ENCODE measurements at places on chromosomes 1 and 21. TPM values are rescaled to one million over a fixed set of nuclear protein-coding genes. Genes with fewer than 3 reads are reported as not detected.

DNA sequence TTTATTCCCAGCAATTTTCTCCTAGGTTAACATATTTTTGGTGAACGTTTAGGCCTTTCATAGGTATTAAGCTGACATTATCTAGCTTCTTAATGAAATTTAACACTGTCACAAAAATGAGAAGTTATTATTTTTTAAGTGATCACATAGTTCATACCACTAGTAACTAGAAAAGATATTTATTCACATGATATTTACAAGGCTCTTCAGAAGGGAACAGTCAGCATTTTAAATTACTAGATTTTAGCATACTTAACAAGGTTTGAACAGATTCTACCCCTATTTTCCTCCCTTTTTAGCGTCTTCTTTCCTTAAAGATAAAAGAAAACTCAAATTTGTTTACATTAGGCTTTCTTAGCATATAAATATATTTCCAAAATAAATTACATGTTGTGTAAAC is 65.5 kb upstream of the B3GALT2 start:
- no peak for DNase-seq

GRCh38 chr21:46355161-46356004 is 31.4 kb downstream of the PCNT start:
- no peak for DNase-seq

GRCh38 chr1:50265790-50266314 is 157.1 kb downstream of the ELAVL4 start:
- DNase-seq = no peak

DNA sequence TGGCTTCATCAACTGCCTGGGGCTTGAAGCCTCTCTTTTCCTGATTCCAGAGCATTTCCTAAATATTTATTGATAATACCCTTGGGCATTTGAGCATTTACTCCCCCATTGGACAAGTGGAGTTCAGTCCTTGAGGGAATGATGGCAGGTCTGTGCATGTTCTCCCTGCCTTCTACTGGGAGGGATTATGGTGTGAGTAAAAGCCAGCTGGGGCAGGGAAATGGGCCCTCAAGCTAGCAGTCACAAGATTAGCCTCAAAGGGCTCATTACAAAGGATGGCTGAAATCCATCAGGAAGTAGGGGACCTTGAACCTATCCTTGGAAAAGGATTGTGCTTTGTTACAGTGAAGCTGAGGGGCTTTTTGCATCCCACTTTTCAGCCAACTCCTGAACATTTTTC is 24.2 kb upstream of the OSBPL9 start:
- no peak for DNase-seq

DNA sequence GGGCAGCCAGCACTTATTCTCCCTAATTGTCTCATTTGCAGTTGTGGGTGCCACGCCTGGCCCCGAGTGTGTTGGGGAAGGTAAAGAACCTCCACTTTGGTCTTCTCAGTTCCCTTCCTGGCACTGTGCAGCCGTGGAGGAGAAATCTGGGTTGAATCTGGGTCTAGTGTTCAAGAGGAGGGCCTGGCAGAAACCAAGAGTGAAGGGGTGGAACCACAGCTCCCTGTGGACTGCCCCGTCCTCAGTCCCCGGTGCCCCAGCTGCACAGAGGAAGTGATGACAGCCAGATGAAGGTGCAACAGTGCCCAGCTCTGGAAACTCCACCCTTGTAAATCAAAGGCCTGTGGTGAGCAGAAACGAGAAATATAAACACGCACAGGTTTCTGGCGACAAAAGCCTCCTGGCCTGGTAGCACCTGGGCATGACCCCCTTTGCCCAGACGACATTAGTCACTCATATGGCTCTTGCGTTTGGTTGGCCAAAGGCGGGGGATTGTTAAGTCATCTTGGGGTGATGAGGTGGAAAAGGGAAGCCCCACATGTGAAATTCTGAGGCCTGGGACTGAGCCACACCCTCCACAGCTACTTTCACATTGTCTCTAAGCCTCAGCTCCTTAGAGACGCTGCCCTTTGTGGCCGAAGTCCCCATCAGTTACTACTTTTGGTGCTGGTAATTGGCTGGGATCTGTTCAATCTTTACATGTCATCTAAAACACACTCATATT is 4.2 kb upstream of the ECE1 start:
- no peak for DNase-seq

- no peak for DNase-seq
Observed at GRCh38 chr1:99503276-99503747, 142.6 kb upstream of the PALMD start.

DNA sequence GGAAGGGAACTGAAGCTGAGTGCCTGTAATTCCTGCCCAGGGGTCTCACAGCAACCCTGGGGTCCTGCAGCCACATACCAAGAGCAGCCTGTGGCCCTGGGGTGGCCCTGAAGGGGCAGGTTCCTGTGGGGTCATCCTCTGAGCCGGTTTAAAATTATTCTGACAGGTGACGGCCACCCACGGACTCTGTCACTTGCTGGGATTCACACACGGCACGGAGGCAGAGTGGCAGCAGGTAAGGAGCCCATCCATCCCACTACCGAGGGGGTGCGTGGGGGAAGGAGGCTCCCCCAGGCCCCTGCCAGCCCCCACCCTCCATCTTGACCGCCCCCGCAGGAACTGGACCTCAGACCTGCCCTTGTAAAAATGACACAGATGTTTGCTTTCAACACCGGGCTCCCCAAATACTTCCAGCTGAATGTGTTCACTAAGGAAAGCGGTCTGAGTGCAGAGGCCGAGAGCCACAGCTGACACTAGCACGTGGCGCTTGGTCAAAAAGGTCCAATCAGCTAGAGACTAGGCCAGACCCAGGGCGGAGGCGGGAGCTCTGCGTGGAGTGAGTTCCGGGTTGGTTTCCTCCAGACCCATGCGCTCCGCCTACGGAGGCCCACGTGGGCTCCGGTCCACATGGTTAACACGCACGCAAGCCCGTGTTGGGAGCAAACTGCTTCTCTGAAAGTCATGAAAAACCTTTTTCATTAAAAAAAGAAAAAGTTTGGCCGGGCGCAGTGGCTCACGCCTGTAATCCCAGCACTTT is 10.0 kb downstream of the YBEY start:
- DNase-seq = no peak

DNA sequence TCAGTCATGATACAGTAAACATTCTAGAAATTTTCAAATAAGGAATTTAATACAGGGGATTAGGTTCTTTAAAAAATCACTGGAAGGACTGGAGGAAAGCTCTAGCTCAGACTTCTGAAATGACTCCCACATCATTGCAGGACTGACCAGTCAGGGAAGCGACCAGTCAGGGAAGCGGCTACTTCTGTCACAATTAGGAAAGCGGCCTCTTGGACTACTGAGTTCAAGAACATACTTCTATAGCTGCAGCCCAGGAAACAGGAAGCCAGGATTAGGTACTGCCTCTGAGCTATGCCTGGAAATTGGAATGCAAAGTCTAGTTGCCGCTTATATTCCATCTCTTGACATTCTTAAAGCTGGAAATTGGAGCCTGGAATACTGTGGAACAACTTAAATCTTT is 45.5 kb downstream of the USP25 start:
- DNase-seq = no peak

- DNase-seq = no peak
Observed at GRCh38 chr1:19712928-19713327, 48.3 kb downstream of the HTR6 start.

DNA sequence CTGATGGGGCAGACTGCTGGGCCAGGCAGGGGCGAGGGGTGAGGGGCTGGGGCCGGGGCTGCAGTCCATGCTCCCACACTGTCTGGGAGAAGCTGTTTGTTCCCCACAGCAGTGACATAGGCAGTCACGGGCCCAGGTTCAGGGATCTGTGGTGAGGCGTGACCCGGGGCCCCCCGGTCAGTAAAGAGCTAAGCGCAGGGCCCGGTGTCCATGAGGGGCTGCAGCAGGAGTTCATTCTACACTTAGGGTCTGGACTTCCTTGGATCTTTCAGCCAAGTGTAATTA is 4.4 kb downstream of the PEX10 start:
- no peak for DNase-seq

GRCh38 chr1:54663725-54664124 is 22.1 kb downstream of the MROH7 start:
- no peak for DNase-seq

GRCh38 chr1:66598670-66599069 is 64.7 kb downstream of the SGIP1 start:
- DNase-seq = no peak

GRCh38 chr21:42062236-42063022 is 8.7 kb upstream of the UMODL1 start:
- DNase-seq = no peak

- no peak for DNase-seq
Observed at GRCh38 chr1:101479945-101480344, 243.1 kb downstream of the S1PR1 start.

- DNase-seq = no peak
Observed at GRCh38 chr1:245428681-245429080, 273.9 kb downstream of the KIF26B start.

DNA sequence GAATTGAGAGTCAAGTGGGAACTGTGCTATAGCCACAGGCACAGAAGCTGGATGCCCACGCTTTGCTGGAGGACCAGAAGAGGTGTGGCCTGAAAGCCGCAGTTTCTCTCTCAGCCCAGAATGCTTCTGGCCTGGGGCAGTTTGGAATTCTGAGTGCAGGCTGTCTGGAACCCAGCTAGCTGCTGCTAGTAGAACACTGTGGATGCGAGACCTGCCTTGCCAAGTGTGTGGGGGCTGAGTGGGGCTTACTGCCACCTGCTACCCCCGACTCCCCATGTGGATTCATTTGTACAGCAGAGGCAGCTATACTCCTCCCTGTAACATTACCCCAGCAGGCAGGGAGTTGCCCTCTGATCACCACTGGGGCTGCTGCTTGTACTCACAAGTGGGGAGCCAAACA is 12.2 kb downstream of the ADAMTS1 start:
- no peak for DNase-seq

DNA sequence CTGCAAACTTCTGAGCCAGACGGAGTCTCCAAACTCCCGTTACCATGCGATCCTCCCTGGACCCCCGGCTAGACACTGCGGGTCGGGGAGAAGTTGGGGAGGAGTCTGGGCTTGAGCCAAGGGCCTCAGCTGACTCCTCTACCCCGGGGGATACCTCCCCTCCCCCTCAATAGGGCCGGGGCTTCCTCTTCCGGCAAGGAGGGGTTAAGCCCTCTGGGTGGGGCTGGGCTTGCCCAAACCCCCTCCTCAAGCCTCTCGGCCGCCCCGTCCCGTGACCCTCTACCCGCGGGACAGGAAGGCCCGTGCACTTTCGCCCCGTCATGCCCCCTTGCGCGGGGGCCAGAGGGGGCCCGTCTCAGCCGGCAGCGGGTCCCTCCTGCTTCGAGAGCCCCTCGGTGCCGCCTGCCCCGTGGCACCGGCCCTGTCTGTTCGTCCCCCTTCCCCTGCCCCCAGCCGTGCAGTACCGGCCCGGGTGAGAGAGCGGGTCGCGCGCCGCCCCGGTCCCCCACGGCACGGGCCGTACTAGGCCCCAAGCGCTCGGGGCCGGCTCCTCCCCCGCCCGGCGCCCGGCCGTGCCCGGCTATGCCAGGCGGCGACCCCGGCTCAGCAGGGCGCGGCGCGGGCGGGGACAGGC is 652 bp downstream of the ARL8A start:
- no peak for DNase-seq

- no peak for DNase-seq
Observed at GRCh38 chr1:76661531-76661930, 205.7 kb upstream of the ST6GALNAC5 start.

Gene CD101
- total RNA-seq = 0.06 TPM

Gene PTGER3
- 0.05 TPM for total RNA-seq

Gene A3GALT2
- total RNA-seq = not detected

Gene PAQR7
- total RNA-seq = 7.5 TPM

Gene SLC1A7
- total RNA-seq = not detected

Gene ELF3
- total RNA-seq = 0.58 TPM

Gene ASTN1
- not detected for total RNA-seq

Gene TFAP2E
- total RNA-seq = not detected

Measured in glomerular endothelial cell (primary cell).